Fibroblast of lung (primary cell): ENCODE measurements at places on chromosomes 7 and 10.

- no peak for DNase-seq
Measured at GRCh38 chr7:157547102-157547501, 210.3 kb downstream of the DNAJB6 start.

- peak; percentile 89 for DNase-seq
Measured at GRCh38 chr10:43574001-43574892, at the start of gene ZNF239. TSS of gene ZNF239 (minus strand) at chr10:43574616. CDS start at chr10:43558079, 16,537 bp downstream.

GRCh38 chr10:63430091-63430998 lies 35.4 kb downstream of the JMJD1C start:
- DNase-seq, result peak; percentile 82

- no peak for DNase-seq
Measured at GRCh38 chr10:85620807-85621206, 745.8 kb downstream of the GRID1 start.

GRCh38 chr7:130935564-130936157 lies 201.7 kb upstream of the KLF14 start:
- no peak for DNase-seq

DNA sequence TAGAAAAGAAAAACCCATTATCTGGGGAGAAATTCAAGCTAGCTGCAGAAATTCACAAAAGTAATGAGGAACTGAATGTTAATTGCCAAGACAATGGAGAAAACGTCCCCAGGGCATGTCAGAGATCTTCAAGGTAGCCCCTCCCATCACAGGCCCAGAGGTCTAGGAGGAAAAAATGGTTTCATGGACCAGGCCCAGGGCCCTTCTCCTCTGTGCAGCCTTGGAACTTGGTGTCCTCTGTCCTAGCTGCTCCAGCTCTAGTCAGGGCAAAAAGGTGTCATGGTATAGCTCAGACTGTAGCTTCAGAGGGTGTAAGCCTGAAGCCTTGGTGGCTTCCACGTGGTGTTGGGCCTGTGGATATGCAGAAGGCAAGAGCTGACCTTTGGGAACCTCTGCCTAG lies 411.8 kb downstream of the ADRA2A start:
- no peak for DNase-seq

DNA sequence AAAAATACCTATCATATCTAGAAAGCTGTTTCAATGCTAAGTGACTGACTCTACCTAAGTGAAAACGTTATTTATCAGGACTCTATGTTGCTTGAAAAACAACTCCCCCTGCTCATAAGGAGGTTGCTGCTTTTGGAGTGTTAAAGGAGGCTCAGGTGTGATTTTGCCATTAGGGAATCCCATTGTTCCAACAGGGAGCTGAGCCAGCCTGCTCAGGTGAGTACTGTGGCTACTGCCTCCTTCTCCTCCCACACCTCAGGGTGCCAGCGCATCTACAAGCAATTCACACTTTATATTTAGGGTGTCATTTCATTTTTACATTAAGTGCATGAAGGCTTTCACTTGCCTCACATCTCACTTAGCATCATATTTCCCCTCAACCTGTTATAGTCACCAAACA lies 84.7 kb downstream of the SEM1 start:
- DNase-seq, result no peak
